ENCODE measurements at places on chromosomes 7 and 10.

DNA sequence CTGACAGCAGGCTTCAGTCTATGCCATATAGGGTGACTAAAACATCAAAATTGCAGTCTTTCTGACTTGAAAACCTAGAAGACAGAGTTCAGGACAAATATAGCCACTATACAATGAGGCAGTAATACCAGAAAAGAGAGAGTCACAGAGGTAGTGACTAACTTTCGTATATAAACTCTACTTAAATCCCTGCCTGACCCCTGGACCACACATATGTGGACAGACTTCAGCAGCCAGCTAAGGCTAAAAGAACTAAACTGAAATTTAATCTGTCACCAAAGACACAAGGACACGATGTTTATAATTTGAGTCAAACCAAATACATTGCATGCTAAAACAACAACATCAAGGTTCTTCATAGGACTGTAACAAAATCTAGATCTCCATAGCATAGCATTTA is 64.6 kb upstream of the MACROH2A2 start:
- no peak for DNase-seq

DNA sequence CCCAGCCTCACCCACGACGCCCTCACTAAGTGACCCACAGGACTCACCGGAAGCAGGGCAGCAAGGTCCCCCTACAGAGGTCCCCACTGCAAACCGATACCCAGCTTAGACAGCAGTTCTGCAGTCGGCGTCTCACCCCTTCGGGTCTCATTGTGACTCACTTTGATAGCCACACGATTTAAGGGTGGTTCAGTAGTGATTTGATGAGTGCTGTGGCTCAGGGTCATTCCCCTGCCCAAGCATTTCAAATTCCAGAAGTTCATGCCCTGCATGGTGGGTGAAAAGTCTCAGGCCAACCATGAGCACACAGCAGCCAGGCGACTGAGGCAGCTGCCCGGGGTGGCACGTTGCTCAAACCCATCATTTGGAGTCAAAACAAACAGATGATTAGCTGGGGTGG is 93.2 kb downstream of the EGFR start:
- DNase-seq, result no peak

GRCh38 chr10:55786461-55787050 is 574.5 kb downstream of the ZWINT start:
- no peak for DNase-seq

DNA sequence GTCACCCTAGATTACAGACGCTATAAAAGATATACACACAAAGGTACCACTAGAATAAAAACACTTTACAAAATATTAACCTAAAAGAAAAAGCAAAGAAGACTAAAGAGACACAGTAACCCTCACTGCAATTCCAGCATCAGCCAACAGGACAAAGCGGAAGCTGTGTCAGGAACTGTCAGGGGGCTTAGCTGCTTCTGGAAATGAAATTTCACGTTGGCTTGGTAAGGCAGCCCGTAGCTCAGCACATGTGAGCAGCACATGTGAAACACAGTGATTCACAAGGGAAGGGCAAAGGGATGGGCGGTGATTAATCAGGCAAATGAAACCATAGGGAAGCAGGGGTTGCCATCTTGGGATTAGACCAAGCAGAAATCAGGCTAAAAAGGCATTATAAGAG is 195.4 kb downstream of the MGMT start:
- DNase-seq, result no peak

- no peak for DNase-seq
Measured at GRCh38 chr10:75616874-75617478, 185.6 kb downstream of the LRMDA start.

GRCh38 chr10:75083972-75084833 is 27.3 kb upstream of the SAMD8 start:
- no peak for DNase-seq

- DNase-seq, result no peak
Measured at GRCh38 chr7:869348-869747, 7.0 kb upstream of the GET4 start.

DNA sequence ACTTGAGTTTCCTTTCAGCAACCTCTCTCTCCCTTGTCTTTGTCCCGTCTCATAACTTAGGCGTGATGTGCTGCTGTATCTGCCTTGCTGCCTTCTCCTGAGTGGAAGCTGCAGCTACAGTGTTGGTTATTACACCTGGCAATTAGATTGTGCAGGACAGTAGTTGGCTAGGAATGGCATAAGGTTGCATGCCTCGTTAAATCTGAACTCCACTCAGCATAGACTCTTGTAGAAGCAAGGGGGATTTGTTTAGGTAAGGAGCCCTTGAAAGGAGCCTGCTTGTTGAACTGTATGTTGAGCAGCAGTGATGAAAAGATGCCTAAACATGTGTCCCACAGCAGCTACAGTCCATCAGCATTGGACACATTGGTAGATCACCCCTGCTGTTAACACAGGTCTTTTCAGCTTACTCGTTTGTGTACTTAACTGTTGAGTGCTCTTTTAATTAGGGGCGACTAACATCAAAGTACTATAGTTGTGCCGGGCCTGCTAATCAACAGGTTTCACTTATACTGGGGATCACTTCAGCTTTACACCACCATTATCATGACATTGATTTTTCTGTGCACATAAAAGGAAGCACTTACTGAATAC is 225.0 kb downstream of the AUTS2 start:
- no peak for DNase-seq

GRCh38 chr7:102082693-102083368 is 203.8 kb upstream of the SH2B2 start:
- no peak for DNase-seq

DNA sequence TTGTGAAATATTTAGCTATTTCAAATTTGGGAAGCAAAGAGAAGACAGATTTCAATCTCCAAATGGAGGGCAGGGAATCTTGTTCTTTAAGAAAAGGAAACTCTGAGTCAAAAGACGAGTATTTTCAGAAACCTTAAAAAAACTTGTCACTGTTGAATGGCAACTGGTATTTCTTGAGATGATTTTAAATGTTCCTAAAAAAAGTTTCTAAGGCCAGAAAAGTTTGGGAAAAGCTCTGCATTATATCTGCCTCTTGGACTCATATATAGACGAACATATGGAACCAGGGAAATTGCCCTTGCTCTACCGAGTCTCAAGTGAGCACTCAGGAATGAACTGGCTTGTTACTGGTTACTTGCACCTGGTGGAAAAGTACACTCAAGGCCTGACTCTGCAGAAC is 69.5 kb downstream of the ADAM22 start:
- no peak for DNase-seq

GRCh38 chr7:140416560-140416959 is 12.7 kb downstream of the RAB19 start:
- no peak for DNase-seq

- DNase-seq, result no peak
Measured at GRCh38 chr7:112195717-112196116, 10.5 kb downstream of the DOCK4 start.

Measured in dermis microvascular lymphatic vessel endothelial cell (primary cell).